ENCODE measurements at places on chromosomes 4 and X.

DNA sequence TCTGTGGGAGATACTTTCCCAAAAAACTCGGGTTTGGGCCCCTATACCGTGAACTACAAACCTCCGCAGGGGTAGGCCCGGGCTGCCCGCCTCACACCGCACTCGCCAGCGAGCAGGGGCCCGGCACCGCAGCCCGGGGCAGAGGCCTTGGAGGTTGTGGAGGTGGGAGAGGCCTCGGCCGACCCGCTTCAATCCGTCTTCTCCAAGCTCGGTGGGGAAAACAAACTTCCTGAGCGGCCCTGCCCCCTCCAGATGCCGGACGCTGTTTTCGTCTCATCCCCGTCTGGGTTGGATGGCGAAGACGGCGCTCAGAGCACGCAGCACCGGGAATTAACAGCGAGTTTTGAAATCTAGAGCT lies 442 bp upstream of the MCUB start:
- peak; percentile 50 for DNase-seq

DNA sequence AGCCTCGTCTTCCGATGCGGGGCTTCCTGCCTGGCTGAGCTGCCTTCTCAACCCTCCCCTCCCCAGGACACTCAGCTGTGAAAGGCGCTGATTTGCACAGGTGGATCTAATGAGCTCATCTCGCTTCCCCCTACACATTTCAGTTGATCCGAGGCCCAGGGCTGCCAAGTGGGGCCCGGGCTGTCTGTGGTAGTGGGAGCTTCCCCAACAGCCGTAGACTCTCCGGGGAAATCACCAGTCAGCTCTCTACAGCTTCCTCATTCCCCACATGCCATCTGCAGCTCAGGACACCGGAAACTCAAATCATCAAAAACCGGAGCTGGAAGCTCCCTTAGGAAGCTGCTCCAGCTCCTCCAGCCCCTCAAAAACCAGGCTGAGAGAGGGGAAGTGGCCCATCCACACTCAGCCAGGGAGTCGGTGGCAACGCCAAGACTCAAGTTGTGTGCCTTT lies 56.2 kb downstream of the SMIM20 start:
- DNase-seq: no peak

- DNase-seq: no peak
Measured at GRCh38 chr4:38132843-38133662, 172.9 kb downstream of the PTTG2 start.

- DNase-seq: no peak
Measured at GRCh38 chr4:153705743-153706468, 21.8 kb downstream of the TLR2 start.

DNA sequence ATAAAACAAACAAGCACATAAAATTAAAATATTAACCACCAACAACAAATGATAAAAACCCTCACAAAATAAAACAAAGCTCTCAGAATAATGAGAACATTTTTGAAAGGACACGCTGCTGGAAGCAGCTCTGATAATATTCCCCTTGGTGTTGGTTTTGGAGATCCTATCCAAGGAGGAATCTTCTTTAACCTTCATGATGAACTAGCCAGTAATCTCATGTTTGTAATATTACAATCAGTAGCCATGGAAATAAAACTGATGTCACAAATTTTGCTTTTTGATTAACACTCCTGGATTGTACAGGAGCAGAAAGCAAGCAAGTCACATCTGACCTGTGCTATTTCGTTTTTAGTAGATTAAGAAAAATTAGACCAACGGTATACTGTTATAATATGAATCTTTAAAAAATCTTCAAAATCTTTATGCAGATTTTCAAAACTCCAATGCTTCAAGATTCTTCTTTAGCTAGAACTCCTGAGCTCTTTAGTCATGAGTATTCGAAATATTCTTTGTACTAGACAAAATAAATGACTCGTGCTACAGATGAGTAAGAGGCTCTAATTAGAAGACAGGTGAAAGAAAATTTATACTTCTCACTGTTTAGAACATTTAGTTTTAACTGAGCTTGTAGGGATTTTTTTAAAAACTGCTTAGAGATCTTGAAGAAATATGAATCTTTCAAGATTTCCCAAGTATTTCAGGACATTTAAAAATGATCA lies 154.1 kb downstream of the RASL11B start:
- DNase-seq: no peak

GRCh38 chr4:113835005-113835404 lies 73.5 kb upstream of the CAMK2D start:
- no peak for DNase-seq

DNA sequence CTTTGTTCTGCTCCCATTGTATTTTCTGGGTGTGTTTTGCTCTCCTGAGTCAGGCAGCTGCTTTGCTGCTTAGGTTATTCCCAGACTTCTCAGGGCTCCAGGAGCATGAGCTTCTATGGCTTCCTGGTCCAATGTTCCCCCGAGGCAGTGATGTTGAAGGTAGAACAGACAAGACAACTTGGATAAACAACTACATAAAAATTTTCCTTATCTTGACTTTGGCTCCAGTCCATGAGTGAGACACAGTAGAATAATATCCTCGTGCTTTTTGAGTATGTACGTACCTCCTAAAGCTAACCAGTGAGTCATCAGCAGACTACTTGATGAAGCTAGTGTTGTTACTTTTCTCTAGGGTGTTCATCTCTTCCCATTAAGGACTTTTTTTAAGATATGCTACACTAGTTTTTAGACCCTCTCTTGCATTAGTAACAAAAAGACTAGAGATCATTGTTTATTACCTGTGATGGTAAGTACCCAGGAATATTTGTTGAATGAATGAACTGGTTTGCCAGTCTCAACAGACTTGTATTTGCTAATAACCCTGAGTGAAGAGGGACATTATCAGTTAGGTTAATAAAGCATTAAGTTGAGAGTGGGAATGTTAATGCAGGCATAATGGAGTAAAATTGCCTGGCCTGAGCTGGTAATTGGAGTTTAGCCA lies 131.9 kb downstream of the FHIP1A start:
- no peak for DNase-seq

DNA sequence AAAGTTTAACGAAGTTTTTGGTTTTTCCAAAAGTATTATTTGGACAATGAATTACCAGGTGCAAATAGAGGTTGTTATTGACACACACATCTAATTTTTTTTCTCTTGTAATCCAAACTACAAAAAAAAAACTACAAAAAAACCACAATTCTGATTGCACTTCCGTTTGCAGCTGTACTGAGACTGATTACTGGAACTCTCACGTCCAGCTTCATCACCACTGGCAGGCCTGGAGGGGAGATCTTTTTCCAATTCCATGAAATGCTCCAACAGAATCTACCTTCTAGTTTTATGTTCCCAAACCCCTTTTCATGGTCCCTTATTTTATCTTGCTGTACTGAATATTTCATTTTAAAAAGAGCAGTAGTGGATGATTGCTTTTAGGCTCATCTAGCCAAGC lies 1118.3 kb downstream of the C4orf33 start:
- DNase-seq: no peak

GRCh38 chr4:4308800-4309441 lies 18.9 kb downstream of the ZBTB49 start:
- no peak for DNase-seq

DNA sequence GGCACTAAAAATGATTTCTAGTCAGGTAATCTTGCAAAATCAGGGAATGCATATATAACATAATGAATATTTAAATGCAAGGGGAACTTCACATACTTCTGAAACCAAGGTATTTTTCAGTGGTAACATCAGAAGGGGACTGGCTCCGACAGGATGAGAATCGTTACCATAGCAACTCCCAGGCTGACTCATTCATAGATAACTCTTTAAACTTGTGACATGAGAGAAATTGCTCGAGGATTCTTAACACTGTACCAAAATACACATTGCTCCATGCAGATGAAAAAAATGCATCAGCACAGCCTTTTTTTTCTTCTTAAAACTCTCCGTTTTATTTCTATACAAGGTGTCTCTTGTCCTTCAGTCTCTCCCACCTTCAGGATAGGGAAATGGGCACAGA lies 114.3 kb downstream of the GABRB1 start:
- DNase-seq: no peak

- DNase-seq: no peak
Measured at GRCh38 chr4:107187091-107187490, 151.0 kb upstream of the DKK2 start.

- DNase-seq: no peak
Measured at GRCh38 chr4:115803825-115804224, 690.4 kb upstream of the NDST4 start.

- no peak for DNase-seq
Measured at GRCh38 chr4:124321364-124321763, 391.2 kb downstream of the ANKRD50 start.

DNA sequence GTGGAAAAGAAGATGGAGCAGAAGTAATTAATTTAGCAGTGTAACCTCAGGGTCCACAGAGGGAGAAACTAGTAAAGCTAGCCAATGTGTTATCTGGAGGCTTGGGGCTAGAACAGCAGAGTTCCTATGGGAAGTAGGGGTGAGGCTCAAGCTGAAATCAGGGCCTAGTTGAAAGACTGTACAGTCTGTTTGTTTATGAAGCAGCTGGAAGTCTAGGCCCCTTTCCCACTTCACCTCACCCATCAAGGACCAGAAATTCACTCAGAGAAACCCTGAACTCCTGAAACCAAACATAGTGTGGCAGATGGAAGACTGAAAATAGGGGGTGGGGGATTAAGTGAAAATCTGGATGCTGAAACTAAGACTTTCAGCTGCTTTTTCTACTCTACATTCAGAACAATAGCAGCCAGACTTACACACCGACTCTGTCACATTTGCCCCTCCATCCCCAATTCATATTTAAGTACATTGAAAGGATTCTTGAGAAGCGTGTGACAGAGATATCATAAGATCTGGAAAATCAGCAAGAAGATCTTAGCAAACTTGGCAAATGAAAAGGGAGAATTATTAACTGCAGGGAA lies 32.6 kb upstream of the FAM241A start:
- no peak for DNase-seq

DNA sequence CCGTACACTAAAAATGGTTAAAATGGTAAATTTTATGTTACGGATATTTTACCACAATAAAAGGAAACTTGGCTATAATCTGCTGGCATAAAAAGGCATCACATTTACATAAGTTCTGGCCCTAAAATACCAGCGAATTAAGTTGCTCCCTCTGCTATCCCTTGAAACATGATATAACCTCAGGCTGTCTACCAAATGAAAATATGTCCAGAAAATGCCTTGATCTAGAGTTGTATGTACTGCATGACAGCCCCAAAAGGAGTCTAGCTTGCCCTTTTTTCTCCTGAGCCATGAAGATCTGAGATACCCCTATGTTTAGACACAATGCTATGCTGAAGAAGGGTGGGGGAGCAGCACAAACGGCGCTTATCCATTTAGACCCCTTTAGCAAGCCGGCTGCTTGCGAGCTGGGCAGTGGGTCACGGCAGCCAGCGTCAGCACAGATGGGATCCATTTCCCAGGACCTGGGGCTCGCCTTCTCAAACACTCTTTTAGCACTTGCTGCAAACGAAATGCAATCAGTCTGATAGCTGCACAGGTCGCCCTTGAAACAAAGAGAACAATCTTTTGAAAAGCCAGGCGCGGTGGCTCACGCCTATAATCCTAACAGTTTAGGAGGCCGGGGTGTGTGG lies 77.0 kb downstream of the AFAP1 start:
- no peak for DNase-seq

Measured in NCI-H1930 (cell line).